ENCODE measurements at places on chromosomes 5 and 9.

DNA sequence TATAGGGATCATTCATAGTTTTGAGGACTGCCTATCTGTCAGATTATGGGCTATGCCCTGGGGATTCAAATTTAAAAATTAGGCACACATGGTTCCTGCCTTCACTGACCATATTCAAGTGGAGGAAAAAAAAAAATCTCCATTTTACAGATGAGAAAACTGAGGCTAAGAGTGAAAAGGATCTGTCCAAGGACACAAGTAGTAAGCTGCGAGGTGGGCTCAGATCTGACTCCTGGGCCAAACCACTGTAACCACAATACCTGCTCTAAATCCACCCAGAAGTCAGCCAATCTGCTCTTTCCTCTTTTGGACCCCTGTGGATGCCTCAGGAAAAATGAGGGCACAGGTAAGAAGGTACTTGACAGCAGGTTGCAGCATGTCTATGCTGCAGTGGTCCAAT lies 2.8 kb upstream of the TOR1A start:
- no peak for DNase-seq

GRCh38 chr5:43947935-43948334 lies 345.0 kb downstream of the NNT start:
- DNase-seq, result no peak

DNA sequence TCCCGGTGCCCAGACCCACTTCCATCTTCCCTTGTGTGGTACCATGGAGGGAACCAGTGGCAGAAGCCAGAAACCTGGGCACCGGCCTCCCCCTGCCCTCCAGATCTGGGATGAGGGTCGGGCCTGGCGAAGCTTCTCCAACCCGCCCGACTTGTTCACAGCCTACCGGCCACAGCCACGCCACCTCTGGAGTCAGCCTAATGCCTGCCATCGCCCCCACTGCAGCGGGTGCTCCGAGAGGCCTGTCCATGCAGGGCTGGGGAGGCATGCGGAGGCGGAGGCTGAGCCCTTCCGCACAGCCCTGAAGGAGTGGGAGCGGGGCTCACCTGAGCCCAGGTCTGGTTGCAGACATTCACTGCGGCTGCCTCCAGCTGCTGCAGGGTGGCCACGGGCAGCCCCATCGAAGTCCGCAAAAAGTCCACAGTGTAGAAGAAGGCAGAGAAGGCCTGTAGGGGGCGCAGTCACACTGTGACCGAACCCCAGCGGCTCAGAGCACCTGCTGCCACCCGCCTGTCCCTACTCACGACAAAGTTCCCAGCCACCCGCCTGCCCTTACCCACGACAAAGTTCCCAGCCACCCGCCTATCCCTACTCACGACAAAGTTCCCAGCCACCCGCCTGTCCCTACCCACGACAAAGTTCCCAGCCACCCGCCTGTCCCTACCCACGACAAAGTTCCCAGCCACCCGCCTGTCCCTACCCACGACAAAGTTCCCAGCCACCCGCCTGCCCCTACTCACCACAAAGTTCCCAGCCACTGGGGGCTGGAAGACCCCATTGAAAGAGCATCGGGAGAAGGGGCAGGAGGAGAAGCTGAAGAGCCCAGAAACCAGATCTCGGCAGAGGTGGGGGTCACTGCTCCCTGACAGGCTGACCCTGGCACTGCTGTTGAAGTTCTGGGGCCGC lies 3.8 kb upstream of the NPDC1 start:
- DNase-seq, result peak; percentile 87

DNA sequence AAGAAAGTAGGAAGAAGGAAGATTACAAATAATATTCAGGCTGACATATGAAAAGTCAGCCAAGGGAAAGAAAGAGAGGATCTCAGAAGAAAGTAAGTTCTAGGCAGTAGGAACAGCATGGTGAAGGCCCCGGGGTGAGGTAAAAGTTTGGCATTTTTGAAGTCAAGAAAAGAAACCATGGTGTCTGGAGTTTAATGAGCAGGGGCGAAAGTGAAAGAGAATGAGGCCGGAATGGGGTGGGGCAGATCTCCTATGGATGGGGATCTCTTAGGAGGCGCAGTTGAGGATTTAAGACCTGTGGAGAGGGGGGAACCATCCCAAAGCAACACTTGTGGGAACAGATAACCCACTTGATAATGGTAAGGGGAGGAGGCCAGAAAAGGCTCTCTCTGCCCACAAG lies 42.3 kb upstream of the SMAD5 start:
- no peak for DNase-seq

GRCh38 chr9:135592331-135592590 lies 30.7 kb downstream of the PAEP start:
- peak; percentile 16 for DNase-seq

GRCh38 chr5:37664551-37664950 lies 175.3 kb downstream of the GDNF start:
- no peak for DNase-seq

- no peak for DNase-seq
Observed at GRCh38 chr9:123097430-123098095, 64.1 kb downstream of the GPR21 start.

- DNase-seq, result no peak
Observed at GRCh38 chr5:91065496-91065895, 317.6 kb downstream of the ARRDC3 start.

- DNase-seq, result no peak
Observed at GRCh38 chr5:142863856-142864255, 93.7 kb downstream of the ARHGAP26 start.

- DNase-seq, result no peak
Observed at GRCh38 chr9:19113964-19114679, 11.4 kb upstream of the HAUS6 start.

DNA sequence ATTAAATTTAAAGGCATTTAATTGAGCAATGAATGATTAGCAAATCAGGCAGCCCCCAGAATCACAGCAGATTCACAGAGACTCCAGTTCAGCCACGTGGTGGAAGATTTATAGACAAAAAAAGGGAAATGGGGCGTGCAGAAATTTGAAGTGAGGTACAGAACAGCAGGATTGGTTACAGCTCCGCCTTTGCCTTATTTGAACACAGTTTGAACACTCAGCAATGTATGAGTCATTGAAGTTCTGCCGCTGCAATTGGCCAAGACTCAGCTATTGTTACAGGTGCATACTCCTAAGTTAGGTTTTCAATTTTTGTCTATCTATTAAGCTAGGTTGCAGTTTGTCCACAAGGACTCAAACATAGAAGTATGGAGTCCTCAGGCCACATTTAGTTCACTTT lies 157.7 kb upstream of the SLC12A2 start:
- peak; percentile 65 for DNase-seq

DNA sequence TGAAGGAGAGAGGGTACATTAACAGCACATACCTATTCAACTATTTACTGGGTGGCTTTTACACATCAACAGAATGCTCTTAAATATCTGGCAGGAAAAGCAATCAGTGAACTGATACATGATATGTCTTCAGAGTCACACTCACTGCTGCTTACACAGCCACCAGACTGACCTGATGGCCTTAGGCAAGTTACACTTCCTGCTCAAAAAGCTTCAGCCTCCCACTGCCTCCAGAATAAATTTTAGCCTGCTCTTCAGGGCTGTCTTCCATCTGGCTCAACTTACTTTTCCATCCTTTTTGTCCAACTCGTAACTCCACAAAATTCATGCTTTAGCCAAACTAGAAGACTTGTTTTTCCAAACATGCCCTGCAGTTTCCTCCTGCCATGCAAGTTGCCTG lies 10.7 kb downstream of the LOX start:
- DNase-seq, result no peak

- DNase-seq, result no peak
Observed at GRCh38 chr9:127049044-127049443, 73.4 kb downstream of the ANGPTL2 start.

- DNase-seq, result no peak
Observed at GRCh38 chr5:19406576-19407365, 581.2 kb downstream of the CDH18 start.

GRCh38 chr9:125761676-125762450 lies 14.7 kb downstream of the PBX3 start:
- DNase-seq, result no peak

DNA sequence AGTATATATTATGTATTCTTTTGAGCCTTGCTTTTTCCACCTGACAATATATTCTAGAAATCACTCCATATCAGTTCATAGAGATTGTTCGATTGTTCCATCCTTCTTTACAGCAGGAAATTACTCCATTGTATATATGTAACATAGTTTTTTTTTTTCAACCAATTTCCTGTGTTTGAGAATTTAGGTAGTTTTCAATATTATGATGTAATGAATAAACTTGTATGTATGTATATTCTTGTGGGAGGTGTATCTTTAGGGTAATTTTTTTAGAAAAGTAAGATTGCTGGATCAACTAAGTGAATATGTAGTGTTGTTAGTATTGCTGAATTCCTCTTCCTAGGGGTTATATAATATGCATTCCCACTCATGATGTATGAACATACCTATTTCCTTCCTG lies 165.9 kb upstream of the PITX1 start:
- no peak for DNase-seq

GRCh38 chr9:122551371-122551770 lies 1.5 kb upstream of the OR1N2 start:
- no peak for DNase-seq

GRCh38 chr9:93116072-93116961 lies 17.7 kb downstream of the NINJ1 start:
- no peak for DNase-seq

DNA sequence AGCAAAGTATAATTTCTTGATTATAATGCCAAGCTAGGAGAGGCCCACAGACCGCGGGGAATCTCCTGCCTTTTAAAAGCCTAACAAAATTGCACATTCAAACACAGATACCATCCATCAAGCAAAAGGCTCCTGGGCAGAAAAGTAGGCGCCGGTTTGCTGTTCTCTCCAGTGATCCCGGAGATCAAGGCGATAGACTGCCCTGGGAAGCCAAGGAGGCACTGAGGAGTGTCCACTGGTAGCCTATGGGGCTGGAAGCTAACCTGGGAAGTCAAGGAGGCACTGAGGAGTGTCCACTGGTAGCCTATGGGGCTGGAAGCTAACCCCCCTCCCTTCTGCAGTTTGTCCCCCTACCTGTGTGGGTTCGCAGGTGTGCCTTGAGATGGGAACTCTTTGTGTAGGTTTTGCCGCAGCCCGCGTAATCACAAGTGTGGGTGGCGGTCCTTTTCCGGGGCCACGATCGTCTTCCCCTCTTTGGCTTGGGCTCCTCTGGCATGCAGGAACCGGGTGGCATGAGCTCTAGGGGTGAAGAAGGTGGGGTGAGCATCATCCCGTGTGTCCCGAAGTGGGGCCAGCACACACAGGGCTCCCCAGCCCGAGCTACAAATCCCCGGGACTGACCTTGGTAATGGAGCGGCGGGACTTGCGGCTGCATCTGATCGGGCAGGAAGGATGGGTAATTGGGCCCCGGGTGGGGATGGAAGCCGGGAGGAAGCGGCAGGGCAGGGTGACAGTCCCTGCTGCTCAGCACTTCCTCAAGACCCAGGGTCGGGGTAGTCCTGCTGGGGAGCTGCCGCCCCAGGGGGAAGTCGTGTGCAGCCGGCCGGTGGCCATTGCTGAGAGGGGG lies 2.7 kb downstream of the KLF4 start:
- DNase-seq, result no peak

GRCh38 chr9:107669422-107669821 lies 179.9 kb upstream of the KLF4 start:
- no peak for DNase-seq

- no peak for DNase-seq
Observed at GRCh38 chr5:145228564-145228963, 606.6 kb downstream of the PRELID2 start.

GRCh38 chr5:58793888-58794657 lies 211.2 kb downstream of the RAB3C start:
- no peak for DNase-seq

DNA sequence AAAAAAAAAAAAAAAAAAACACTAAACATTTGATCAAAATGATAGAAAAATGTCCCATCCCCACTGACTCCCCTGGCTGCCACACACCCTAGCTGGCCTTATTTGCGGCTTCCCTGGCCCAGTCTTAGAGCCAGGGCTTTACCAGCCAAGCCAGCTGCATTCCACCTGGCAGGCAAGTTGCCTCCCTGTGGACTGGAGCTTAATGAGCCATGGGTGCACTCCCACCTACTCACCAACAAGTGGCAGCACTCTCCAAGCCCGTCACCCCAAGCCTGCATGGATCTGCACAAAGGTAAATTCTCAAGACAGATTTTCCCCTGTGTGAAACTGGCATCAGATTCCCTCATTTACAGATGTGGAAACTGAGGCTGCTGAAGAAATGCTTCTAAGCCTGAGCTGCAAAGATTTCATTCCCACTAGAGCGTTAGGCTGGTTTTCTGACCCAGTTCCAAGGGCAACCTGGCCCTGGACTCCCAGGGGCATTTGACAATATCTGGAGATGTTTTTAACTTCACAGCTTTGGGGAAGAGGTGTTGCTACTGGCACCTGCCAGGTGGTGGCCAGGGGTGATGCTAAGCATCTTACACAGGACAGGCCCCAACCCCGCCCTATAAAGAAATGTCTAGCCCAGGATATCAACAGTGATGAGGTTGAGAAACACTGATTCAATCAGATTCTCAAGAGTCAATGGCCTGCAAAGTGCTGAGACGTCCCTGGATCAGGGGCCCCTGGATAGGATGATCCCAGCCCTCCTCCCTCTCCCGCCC lies 21.9 kb upstream of the VDAC1 start:
- DNase-seq, result no peak

GRCh38 chr5:25891691-25892090 lies 1146.7 kb downstream of the CDH9 start:
- DNase-seq, result no peak

- no peak for DNase-seq
Observed at GRCh38 chr5:150298701-150299451, 3.8 kb downstream of the ARSI start.
